RCC 7860 (cell line): ENCODE measurements at places on chromosomes 2 and 18.

- DNase-seq = peak; percentile 56
These were observed 31.2 kb downstream of the C1D start for GRCh38 chr2:68031542-68032160.

GRCh38 chr2:29326926-29327325 lies 211.7 kb downstream of the CLIP4 start:
- DNase-seq = no peak

DNA sequence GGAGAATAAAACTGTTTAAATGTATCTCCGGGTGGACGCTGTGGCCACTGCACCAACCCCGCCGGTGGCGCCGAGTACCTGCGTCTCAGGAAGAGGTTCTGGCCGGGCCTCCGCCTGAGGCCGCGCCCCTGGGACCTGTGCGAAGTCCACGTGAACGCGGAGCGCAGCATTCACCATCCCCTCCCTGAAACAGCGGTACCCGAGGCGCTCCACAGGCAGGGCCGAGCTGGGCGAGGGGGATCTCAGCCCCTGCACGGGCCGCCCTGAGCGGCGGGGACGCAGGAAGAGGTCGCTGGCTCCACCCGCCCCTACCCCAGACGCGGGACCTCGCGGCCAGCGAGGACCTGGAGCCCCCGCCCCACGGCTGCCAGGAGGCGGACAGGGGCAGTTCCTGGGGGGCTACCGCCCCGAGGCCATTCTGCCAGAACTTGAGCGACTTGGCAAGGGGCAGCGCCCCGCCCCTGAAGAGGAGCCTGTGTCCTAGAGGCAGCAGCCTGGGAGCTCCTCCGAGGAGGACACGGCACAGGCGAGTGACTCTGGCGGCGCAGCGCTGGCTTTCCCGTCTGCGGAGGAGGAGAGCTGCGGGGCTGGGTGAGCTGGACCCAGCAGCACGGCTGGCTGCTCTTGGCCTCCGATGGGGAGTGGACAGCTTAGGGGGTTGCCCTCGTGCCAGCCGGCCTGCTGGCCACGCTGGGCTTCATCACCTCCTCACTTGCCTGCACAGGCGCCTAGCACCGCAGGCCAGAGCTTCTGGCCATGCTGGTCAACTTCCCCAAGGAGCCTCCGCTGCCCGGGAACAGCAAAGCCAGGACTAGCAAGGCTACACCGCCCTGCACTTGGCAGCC lies 9.7 kb upstream of the TEKT4 start:
- DNase-seq = no peak

DNA sequence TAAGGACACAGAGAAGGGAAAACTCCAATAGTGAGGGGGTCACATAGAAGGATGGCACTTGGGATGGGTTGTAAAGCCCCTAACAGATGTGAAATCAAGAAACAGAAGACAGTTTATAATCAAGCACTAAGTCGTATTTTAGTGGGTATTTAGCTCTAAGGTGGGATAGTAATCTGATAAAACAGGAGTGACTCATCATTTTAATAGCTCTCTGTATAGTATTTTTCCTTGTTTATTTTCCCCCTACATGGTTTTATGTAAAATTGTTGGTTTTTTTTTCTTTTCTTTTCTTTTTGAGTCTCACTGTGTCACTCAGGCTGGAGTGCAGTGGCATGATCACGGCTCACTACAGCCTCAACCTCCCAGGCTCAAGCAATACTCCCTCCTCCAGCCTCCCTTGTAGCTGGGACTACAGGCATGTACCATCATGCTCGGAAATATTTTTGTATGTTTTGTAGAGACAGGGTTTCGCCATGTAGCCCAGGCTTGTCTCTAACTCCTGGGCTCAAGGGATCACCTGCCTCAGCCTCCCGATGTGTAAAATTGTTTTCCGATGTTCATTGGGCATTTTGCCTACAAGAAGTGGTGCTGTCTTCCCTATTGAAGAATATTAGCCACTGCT lies 142.6 kb upstream of the SERPINE2 start:
- DNase-seq = no peak

DNA sequence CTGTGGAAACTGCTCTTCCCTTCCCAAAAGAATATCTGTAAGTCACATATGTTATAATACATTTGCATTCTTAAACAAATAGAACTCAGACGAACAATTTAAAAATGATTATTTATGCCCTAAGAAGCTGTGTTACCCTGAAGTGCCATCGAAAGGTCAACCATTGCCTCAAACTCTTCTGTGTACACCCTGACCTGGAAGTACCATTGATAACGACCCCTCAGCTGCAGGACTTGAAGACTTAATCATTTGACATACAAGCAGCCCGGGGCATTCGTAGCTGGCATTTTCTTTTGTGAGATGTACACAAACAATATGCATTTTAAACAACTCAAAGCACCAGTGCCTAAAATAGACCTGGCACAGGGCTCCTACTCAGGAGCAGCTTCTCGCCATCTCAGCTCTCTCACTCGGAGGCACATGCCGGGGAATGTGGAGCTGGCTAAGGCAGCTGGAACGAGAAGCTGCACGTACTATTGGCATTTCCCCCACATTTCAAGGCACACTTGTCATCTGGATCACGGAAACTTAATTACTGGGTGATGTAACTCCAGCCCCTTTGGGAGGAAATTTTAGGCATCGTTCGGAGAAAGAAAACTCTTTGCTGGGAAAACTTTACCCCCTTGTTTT lies 170.0 kb upstream of the GALNT5 start:
- no peak for DNase-seq

DNA sequence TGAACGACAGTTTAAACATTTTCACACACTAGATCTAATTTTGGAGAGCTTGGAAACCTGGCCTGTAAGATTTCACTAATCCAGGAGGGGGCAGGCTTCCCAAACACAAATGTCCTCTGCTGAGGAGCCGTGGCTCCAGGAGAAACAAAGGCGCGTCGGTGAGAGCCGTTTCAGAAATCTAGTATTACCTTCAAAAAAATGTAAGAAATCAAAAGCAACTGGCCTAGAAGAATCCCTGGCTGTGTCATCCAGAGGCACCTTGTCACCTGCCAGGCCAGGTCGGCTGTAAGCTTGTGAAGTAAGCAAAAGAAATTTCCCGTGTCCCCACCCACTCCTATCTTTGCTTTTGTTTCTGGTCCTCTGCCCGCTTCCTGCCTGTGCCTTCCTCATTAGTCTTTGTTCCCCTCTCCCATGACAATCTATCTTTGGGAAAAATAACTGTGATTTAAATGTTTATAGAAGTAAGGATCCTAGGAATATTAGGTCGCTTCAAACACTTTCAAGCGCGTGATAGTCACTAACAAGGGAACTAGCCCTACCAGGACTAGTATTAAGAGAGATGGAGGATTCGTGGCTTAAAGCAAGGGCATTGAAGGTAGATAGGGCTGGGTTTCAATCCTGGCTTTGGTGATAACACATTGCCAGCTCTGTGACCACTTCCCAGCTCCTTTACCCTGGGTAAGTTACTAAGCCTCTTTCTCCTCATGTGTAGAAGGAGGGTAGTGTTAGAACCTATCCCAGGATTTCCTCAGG lies 99.5 kb upstream of the STK39 start:
- peak; percentile 17 for DNase-seq

DNA sequence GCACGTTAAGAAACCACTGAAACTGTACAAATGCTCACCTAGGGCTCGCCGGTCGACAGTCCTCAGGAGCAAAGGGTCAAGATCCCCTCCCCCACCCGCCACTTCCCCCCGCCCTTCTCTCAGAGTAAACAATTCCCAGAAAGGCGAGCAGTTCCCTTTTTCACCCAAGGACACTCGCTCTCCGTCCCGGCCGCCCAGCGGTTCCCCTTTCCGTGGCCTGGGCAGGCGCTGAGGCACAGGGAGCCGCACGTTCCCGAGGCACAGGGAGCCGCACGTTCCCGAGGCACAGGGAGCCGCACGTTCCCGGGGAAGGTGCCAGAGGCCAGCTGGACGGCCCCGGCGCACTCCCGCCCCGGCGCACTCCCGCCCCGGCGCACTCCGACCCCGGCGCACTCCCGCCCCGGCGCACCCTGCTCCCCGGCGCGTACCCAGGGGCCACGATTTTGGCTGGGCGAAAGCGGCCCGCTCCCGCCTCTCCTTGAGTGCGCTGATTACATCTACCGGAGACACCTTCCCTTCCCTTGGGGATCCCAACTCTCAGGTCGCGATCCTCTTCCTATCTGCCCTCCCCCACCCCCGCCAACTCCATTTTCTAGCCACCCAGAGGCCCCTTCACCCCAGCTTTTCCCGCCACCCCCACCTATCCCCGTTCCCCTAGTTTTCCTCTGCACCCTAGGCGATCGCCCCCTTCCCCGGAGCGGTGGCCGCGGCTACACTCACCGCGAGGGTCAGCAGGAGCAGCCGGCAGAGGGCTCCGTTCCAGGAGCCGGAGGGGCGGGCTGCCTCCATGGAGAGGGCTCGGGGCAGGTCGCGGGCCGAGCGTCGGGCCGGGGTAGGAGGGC lies 817 bp downstream of the DSC2 start:
- DNase-seq = no peak

DNA sequence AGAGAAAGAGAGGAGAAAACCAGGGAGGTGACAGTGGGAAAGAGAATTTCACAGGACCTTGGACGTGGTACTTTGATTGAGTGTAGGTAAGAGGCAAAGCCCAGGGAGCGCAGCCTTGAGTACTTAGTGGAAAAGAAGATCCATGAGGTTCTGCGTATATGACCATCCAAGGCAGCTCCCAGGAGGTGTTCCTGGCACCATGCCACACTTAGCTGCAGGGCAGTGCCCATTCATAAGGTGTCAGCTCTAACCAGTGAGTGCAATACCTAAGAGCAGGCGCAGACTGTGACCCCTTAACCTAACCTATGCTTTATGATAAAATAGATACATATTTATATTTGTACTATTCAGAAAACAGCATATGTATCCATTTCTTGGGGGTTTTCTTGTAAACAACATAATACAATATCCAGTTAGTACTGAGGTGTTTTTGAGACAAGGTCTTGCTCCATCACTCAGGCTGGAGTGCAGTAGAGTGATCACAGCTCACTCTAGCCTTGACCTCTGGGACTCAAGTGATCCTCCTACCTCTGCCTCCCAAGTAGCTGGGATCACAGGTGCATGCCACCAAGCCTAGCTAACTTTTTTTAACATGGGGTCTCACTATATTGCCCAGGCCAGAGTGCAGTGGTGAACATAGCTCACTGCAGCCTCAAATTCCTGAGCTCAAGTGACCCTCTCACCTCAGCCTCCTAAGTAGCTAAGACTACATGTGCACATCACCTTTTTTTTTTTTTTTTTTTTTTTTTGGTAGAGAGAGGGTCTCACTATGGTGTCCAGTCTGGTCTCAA lies 174.6 kb downstream of the GFPT1 start:
- DNase-seq = no peak

DNA sequence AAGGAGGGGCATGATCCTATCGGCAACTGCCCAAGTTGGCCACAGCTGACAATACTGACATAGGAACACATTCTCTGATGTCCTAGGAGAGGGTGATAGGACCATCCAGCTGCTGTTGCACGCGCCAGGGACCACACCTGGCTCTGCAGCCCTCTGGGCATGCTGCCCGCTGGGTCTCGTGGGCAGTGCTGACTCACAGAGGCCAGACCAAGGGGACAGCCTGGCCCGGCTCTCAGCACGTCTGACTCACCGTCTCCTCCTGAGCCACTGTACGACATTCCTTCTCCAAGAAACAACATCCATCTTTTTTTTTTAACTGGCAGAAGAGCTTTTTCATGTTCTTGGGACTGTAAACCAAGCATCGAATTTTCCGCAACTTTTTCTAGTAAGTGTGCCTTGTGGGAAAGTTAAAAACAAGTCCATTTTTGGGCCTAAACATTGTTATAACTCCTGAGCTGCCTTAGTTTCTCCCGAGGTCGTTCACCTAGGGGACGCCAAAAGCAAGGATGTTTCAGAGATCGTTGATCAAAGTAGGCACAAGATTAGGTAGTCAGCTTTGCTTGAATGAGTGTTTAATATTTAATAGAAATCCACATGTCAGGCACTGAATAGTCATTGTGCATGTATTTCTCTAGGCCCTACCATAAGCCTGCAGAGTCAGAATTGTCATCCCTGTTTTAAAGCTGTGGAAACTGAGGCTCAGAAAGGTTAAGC lies 100.3 kb downstream of the TTC32 start:
- peak; percentile 97 for DNase-seq

GRCh38 chr2:30356776-30357175 lies 90.3 kb upstream of the LCLAT1 start:
- DNase-seq = no peak

GRCh38 chr18:36850527-36851201 lies 21.7 kb downstream of the KIAA1328 start:
- peak; percentile 61 for DNase-seq
